ENCODE measurements at places on chromosomes 7 and 10.

DNA sequence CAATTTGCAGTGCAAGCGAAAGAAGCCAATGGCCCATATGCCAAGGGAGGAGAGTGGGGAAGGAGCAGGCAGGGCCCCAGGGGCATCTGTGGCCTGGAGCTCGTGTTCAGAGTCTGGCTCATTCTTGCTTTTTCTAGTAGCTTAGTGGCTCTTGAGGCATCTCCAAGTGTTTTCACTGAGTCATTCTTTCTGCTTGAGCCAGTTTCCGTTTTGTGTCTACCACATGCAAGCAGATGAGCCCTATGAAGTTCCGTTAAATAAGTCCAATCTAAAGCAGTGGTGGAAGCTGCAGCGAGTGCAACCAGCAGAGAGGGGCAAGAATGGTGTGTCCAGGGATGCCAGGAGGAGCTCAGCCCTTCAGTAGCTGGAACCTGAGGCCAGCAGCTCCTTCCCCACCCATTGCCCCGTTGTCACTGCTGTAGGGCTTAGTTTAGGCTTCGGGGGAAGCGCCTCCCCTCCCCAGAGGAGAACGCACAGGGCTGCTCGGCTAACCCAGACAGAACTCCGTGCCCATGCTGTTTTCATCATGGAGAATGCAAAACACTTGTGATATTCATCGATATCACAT is 57.4 kb upstream of the EBF3 start:
- no peak for DNase-seq
- H3K36me3 ChIP-seq, result no peaks in the 10 kb centered on the region
- no peaks in the 10 kb centered on the region for H3K27me3 ChIP-seq
- H3K27ac ChIP-seq, result no peak overlapping the region

DNA sequence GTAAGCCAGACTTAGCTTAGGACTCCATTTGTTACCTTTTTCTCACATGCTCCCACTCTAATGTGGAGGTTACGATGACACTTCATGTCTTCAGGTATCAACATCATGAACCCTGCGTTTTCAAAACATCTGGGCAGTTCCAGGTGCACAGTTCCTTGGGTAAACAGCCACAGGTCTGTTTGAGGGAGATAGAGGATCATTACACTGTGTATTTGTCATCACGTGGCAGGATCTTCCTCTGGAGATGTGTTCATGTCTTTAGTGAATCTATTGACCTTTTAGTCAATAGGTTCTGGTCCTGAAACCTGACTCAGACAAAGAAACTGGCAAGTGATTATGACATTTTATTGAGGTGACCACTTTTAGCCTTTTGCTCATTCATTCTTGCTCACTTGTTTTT is 145.5 kb downstream of the ANKRD7 start:
- no peak for DNase-seq
- H3K36me3 ChIP-seq, result no peaks in the 10 kb centered on the region
- peaks cover 2% of the 10 kb centered on the region for H3K27me3 ChIP-seq
- H3K4me3 ChIP-seq, result no peak overlapping the region
- no peak overlapping the region for H3K27ac ChIP-seq

DNA sequence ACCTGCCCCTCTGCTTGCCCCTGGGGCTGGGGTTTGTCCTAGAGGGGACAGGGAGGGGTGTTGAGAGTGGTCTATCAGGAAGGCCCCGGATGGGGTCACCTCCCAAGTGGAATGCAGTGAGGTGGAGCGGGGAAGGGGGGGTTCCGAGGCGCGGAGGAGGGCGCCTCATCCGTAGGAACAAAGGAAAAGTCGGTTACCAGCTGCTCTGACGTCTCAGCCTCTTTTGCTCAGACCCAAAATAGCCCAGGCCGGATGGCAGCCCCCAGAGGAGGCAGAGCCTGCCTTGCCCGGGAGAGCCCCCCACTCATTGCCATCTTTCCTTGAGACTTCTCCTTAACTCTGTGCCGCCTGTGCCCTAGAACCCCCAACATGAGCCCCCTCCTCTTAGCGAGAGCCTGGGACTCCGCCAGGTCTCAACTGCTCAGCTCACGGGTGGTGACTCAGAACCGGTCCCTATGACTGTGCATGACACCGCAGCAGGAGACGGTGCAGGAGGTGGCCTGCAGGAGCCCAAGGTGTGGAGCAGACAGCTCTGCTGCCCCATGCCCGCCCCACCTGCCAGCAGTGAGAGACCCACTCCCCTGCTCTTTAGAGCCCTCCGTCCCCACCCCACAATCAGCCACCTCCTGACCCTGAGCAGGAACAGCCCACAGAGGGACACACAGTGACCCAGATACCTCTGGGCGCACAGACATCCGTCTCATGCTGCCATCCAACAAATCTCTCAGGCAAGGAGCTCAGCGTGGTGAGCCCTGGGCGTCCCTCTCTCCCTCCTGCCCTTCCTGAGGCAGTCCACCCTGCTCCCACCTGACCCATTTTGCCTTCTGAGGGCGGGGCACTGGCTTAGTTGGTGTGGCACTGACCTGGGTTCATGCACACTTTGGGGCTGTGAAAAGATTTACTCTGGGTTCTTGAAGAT is 13.1 kb downstream of the STX1A start:
- no peak overlapping the region for H3K4me3 ChIP-seq
- H3K36me3 ChIP-seq, result peaks cover 2% of the 10 kb centered on the region
- DNase-seq, result peak; percentile 34
- H3K4me1 ChIP-seq, result peaks cover 14% of the 10 kb centered on the region
- H3K27me3 ChIP-seq, result no peaks in the 10 kb centered on the region
- H3K27ac ChIP-seq, result no peak overlapping the region

DNA sequence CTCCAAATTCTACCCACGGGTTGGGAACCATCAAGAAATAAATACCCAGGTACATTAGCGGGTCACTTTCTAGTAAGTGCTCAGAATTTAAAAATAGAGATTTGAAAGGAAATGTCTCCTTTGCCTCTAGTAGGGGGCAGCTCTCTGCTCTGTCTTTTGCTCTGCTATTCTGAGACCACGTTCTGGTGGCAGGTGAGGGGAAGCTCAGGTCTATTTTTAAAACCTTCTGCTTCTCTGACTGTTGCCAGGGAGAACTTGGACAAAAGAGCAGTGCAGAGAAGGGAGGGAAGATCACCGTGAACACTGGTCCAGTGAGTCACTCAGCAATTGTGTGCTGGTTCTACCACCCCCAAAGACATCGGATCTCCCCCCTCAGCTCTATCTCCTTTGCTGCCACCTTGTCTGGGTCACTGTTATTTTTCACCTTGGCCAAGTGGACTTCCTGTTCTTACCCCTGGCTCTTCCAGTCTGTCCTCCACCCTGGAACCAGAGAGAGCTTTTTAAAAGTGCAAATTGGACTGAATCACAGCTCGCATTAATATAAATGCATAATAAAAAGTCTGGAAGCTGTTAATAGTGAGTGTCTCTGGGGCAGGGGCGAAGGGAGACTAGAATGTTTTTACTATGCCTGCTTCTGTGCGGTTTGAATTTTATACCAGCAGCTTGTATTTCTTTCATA is 72.4 kb upstream of the LOXL4 start:
- no peak overlapping the region for H3K4me3 ChIP-seq
- no peak for DNase-seq
- H3K4me1 ChIP-seq, result peaks cover 13% of the 10 kb centered on the region
- peaks cover 1% of the 10 kb centered on the region for H3K36me3 ChIP-seq
- no peak overlapping the region for H3K27ac ChIP-seq

DNA sequence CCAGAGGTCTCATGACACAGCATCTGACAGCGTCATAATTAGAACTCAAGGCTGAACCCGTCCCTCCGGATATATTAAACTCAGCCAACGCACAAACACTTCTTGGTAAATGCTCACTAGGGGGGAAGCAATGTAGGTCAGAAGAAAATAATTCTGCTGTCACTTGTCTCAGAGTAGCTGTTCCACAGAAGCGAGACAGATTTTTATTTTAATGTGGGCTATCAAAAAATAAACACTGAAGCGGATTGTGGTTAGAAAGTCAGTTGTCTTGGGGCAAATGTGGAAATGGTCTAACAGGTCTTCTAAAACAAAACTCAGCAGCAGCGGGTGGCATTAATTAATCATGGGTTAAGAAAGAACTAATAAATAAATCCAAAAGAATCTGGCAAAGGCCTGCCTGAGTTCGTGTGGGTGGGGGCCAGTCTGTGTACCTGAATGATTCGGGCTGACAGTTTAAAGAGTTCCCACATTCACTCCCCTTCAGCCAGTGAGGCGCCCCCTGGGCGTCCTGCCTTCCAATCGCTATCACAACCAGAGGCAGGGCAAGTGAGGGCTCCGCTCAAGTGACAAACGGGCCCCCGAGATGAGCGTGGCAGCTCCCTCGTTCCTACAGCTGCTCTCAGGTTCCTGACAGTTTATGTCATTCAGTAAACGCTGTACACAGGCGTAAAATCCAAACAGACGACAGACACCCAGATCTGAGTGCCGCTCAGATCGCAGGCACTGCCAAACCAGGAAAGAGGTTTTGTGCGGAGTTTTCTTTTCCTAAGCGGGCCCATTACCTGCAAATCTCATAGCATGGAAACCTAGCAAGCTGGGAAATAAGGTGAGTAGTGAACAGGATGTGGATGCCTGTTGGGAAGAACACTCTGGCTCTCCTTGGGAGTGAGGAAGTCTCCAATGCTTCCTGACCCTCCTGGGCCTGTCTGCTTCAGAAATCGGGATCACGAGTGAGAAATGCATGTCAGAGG is 52.9 kb downstream of the NRAP start:
- DNase-seq, result no peak
- no peak overlapping the region for H3K4me3 ChIP-seq
- no peak overlapping the region for H3K27ac ChIP-seq

DNA sequence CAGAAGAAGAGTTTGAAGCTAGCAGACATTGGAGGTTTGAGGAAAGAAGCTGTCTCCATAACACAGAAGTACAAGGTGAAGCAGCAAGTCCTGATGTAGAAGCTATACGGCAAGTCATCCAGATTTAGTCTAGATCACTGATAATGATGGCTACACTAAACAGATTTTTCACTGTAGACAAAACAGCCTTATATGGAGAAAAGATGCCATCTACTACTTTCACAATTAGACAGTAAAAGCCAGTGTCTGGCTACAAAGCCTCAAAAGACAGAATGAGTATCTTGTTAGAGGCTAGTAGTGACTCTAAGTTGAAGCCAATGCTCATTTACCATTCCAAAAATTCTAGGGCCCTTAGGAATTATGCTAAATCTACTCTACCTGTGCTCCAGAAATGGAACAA is 85.1 kb downstream of the SNX13 start:
- no peak overlapping the region for H3K4me3 ChIP-seq
- no peak for DNase-seq
- H3K27ac ChIP-seq, result no peak overlapping the region

Measured in activated naive CD8-positive, alpha-beta T cell treated with anti-CD3 and anti-CD28 coated beads, Interleukin-2, amount 50 U/mL, for 24 hours (primary cell).